Right ventricle myocardium inferior (tissue), 1 donor: ENCODE measurements at places on chromosomes 5 and 9. TPM values are rescaled to one million over a fixed set of nuclear protein-coding genes. Genes with fewer than 3 reads are reported as not detected.

Gene ELL2
- total RNA-seq = 26.7 TPM

Gene SLC6A18
- not detected for total RNA-seq

Gene OMD
- 3.2 TPM for total RNA-seq

DNA sequence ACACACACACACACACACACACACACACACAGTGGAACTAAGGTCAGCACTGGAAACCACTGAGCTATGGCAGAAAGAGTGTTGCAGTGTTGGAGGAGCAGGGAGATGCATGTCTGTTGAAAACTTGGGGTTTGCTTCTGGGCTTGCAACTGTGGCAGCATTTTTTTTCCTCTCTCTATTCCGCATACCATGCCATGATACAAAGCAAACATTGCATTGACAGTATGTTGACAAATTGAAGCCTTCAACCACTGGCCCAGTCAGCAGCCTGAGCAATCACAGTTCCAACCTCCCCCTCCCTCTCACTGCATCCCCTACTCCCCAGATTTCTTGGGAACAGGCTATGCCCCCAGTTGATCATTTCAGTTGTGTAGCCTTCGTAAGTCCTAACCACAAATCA, 478.1 kb upstream of the WWC1 start:
- no peak for DNase-seq

- DNase-seq = no peak
Observed at GRCh38 chr9:33809506-33809905, 7.5 kb upstream of the UBE2R2 start.

DNA sequence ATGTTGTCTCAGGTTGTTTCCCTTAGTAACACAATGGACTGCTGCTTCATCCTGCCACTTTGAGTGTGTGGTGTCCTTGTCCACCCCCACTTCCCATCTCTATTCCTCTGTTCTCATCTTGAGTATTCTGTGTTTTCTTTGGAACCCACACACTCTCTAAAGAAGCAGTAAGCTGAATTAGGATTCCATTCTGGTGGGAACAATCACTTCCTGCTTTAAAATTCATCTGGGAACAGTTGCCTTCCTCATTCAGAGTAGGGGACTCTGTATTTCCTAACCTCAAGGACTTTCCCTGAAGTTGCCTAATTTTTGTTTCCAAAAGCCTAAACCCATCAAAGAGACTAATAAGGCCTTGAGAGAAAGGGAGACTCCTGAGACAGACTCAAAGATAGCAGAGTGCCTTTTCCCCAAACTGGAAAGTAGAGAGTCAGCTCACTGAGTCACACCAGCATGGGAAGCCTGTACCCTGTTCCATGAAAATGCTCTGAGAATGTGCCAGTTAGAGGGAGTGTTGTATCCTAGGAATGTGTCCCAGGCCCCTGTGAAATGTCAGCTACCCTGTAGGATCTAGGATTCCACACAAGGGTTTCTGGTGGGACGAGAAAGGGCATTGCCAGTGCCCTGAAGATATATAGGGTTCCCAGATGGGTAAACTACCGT, 63.6 kb downstream of the CCDC192 start:
- no peak for DNase-seq

DNA sequence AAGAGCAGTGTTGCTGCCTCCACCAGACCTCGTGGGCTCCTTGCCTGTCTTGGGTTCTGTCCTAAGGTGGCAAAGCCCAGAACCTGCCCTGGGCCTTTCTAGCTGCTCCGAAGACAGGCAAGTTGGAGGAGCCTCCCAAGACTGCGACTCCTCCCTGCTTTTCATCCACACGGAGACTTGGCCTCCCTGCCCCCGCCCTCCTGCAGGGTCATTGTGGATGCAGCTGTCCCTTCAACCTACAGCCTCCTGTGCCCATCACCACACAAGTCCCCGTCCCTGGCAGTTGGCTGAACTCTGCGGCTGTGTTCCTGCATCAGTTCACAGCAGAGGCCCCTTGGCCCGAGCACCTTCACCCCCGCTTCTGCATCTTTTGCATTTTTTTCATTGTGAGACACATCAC, 59.2 kb downstream of the WNK2 start:
- DNase-seq = no peak

- no peak for DNase-seq
Observed at GRCh38 chr9:114206221-114206789, 51.0 kb downstream of the COL27A1 start.

GRCh38 chr5:6581559-6582426, 51.1 kb downstream of the NSUN2 start:
- DNase-seq = no peak

DNA sequence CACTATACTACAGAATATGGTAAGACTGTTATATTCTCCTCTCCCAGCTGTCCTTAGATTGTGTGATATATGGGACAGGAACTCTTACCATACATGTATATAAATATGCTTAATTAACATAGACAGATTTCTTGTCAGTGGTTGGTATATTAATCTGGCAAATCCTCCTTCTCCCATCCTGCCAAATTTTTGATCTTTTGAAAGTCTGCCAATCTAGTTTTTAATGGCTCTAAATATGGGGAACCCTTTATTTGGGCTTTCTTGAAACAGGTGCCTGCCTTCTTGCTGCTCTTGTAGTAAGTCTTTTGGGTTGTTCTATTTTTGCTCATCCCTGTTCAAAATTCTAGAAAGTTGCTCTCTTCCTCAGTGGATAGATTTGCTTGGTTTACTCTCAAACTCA, 63.5 kb downstream of the SPATA31D1 start:
- no peak for DNase-seq
